ENCODE measurements at places on chromosomes 3 and 15. TPM values are rescaled to one million over a fixed set of nuclear protein-coding genes. Genes with fewer than 3 reads are reported as not detected.

DNA sequence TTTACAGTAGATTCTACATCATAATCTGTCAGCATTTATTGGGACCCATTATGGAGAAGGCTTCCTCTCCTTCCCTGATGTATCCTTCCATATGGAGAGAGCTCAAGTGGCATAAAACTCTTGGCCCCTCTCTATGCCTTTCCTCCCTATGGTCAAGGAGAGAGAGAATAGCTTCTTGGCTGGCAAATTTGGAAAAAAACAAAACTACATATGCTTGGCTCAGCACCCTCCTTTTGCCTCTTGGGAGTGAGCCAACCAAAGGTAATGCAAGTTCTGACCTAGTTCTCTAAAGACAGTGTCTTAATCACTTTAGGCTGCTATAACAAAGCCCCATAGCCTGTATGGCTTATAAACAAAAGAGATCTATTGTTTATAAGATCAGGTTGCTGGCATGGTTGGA, 37.5 kb downstream of the C3orf70 start:
- DNase-seq = no peak

DNA sequence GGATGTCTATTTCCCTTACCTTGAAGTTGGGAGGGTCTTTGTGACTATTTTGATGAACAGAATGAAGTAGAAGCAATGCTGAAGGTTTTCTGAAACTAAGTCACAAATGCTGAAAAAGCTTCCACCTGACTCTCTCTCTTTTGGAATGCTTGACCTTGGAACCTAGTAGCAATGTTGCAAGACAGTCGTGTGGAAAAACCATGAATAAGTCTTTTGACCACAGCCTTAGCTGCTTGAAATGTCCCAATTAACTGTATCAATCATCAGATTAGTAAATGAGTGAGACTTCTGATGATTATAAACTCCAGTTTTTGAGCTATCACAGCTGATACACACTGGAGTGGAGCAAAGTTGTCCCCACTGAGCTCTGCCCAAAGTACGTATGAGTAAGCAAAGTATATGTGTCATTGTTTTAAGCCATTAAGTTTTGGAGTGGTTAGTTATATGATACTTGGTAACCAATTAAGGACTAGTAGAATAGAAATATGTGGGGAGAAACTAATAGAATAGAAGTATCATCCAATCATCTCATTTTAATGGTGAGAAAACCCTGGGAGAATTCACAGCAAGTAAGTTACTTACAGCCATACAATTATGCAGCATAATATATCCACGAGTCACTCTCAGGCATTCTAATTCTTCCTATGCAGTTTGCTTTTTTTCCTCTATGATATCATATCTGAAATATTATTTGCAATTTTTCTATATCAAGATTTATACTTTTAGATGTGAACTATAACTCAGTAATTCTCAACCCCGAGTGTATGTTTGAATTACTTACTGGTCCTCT, 1010.6 kb downstream of the ROBO2 start:
- no peak for DNase-seq

DNA sequence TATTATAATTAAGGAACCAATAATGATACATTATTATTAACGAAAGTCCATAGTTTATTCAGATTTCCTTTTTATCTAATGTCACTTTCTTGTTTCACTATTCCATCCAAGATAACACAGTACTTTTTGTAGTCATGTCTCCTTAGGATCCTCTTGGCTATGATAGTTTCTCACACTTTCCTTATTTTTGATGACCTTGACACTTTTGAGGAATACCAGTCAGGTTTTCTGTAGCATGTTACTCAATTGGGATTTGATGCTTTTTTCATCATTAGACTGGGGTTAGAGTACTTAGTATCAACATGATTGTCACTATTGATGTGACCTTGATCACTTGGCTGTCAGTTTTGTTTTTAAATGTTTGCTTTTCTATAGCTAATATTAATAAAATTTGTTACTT, 33.0 kb upstream of the MGA start:
- DNase-seq = no peak

- DNase-seq = no peak
Observed at GRCh38 chr3:72682936-72683452, 165.3 kb downstream of the SHQ1 start.

GRCh38 chr3:31384117-31384516, 148.6 kb upstream of the STT3B start:
- DNase-seq = no peak

- DNase-seq = peak; percentile 79
Observed at GRCh38 chr15:40333922-40334492, 6.7 kb downstream of the CCDC9B start.

- no peak for DNase-seq
Observed at GRCh38 chr3:7166460-7166859, 305.5 kb downstream of the GRM7 start.

DNA sequence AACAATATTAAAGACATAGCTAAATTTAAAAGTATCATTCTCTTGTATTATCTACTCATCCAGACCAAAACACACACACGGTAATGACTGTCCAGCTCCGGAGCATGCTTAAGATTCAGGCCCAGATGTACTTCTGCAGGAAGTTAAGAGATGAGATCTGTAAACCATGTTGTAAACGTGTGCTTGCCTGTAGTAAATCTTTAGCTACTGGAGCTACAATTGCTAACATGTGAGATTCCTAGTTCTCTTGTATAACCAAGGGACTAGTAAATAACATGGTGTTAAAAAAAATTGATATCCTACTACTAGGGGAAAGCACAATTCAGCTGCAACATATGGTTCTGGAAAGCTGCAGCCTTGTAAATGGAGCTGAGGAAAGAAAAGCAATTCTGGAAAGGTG, 651.7 kb upstream of the CCDC54 start:
- DNase-seq = no peak

GRCh38 chr3:66386925-66387650, 113.7 kb downstream of the LRIG1 start:
- DNase-seq = no peak

DNA sequence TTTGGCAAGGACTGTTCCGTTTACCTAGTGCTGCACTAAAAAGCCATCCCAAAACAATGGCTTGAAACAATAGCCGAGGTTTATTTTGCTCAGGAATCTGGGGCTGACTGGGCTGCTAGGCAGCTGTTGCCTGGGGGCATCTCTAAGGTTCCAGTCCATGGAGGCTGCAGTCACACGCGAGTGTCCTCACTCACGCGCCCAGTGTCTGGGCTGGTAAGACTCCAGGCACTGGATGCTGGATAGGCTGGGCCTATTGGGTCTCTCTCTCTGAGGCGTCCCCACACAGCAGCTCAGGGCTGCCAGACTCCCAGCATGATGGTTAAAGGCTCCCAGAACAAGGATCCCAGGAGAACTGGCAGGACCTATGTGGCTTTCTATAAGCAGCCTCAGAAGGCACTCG, 34.2 kb downstream of the ALS2CL start:
- DNase-seq = no peak

GRCh38 chr3:194907811-194908210, 222.1 kb downstream of the FAM43A start:
- DNase-seq = no peak

DNA sequence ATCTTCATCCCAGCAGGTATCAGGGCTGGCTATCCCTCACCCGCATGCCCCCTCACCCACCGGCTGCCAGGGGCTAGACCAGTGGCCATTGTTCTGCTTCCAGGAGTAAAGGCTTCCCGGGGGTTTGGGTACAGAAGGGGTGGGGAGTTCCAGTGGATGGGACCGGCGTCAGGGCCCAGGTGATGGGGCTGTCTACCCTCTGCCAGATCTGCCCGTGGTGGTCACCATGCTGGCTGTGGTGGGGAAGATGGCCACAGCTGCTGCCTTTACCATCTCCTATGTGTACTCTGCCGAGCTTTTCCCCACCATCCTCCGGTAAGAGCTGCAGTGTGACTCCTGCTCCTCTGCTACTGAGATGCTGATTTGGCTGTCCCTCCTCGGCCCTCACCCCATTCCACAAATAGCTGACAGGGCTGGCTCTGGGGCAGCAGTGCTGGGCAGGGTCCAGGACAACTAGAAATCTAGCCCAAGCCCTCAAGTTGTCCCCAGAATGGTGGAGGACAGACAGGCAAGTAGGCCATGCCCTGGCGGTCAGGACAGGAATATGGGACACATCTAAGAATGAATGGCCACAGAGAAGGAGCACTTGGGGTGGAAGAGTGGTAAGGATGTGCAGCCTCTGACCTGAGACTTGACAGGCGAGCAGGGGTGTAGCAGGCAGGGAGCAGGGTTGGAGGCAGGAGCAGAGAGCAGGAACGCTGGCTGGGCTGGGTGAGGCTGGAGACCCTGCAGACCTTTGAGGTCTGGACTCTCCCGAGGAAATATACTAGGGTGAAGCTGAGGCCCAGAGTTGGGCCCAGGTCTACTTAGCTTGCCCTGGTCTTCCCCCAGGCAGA, 5.8 kb upstream of the SLC22A14 start:
- no peak for DNase-seq

DNA sequence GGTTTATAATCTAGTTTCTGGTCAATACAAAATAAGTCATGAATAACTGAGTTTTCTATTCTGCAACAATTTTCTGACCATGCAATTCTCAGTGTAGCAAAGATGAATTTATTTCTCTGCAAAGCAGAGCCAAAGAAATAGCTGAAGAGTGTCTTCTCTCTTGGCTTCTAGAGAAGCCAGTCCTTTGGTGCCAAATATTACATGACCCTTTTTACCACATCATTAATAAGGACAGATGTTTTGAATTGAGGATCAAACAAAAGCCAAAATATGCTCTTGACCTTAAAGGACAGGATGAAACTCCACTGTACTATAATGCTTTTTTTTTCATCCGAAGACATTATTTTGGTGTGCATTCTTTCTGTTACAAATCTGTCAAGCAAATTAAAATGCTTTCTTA, 40.2 kb upstream of the OSTN start:
- DNase-seq = no peak

The SEMA3G gene
- 9.1 TPM for total RNA-seq

The AMIGO3 gene
- not detected for total RNA-seq

The C3orf70 gene
- total RNA-seq = 1.4 TPM

The PTH1R gene
- total RNA-seq = 13.0 TPM

The MESP2 gene
- 0.20 TPM for total RNA-seq

The SOX14 gene
- not detected for total RNA-seq

The GPR160 gene
- total RNA-seq = 1.0 TPM

The FBN1 gene
- 27.6 TPM for total RNA-seq

Data from left ventricle myocardium superior (tissue), 1 donor.